ENCODE measurements at places on chromosomes 3 and 15.
A peak's percentile ranks its signal among the peaks of the same experiment; 100 is the strongest.

- no peak for DNase-seq
Measured at GRCh38 chr3:106208967-106209366, 340.2 kb upstream of the CBLB start.

DNA sequence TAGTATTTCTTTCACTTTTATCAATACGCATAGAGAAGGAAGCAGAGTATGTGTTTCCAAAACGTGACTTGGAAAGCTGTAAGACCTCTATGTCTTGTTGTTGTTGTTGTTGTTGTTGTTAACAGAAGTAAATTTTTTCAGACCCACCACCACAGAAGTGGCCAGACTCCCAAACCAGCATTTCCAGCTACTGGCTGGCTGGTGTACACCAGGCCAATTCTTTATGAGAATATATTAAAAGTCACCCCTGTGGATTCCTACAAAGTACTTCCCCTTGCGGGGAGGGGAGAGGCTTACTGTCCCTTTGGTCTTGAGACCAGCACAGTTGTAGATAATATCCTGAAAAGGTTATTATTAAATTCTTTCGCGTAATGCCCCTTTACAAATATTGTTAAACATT lies 1.6 kb upstream of the FOXP1 start:
- no peak for DNase-seq

GRCh38 chr3:157125101-157125500 lies 34.8 kb downstream of the CCNL1 start:
- DNase-seq = no peak

GRCh38 chr15:100759106-100759505 lies 120.5 kb upstream of the ALDH1A3 start:
- no peak for DNase-seq

DNA sequence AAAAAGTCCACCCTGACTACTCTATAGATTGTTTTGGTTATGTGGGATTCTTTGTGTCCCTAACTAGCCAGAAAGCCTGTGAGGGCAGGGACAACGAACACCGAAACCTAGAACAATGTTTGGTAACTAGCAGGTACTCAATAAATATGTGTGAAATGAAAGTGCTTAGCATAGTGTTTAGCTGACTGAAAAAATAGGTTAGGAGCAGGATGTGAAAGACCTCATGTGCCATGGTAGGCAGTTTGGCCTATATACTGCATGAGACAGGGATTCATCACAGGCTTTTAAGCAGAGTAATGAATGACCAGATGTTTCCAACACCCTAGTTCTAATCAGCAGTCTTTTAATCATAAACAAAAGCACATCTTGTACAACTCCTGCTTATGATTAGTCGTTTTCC lies 64.2 kb downstream of the MYO5A start:
- peak; percentile 49 for DNase-seq

DNA sequence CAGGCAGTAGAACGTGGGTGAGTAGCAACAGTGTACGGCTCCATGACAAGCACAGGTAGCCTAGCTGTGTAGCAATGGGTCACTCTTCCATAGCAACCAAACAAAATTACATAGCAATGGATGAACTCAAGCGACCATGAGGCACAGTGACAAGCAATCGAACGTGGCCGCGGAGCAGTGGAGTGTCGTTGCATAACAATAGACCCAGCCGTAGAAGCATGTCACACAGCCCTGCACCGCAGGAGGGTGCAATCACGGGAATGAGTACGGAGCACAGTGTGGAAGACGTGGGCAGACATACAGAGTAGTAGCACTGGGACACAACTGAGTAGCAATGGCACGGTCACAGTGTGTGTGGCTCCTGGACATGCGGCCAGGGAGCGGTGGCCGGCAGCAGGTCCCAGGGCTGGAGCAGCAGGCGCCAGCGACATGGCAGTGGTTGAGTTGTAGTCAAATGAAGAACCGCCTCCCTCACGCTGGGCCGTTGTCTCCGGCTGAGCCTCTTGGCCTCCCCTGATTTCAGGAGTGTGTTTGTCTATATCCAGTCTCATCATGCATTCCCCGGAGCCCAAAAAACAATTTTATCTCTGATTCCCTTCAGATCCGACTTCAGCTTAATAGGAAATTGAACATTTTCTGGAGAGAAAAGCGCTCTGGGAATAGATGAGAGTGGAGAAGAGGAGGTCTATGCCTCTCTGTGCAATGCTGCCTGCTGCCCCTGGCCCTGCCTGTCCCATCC lies 64.1 kb downstream of the CCDC33 start:
- DNase-seq = no peak

- no peak for DNase-seq
Measured at GRCh38 chr15:72965671-72966070, 86.6 kb upstream of the NEO1 start.

DNA sequence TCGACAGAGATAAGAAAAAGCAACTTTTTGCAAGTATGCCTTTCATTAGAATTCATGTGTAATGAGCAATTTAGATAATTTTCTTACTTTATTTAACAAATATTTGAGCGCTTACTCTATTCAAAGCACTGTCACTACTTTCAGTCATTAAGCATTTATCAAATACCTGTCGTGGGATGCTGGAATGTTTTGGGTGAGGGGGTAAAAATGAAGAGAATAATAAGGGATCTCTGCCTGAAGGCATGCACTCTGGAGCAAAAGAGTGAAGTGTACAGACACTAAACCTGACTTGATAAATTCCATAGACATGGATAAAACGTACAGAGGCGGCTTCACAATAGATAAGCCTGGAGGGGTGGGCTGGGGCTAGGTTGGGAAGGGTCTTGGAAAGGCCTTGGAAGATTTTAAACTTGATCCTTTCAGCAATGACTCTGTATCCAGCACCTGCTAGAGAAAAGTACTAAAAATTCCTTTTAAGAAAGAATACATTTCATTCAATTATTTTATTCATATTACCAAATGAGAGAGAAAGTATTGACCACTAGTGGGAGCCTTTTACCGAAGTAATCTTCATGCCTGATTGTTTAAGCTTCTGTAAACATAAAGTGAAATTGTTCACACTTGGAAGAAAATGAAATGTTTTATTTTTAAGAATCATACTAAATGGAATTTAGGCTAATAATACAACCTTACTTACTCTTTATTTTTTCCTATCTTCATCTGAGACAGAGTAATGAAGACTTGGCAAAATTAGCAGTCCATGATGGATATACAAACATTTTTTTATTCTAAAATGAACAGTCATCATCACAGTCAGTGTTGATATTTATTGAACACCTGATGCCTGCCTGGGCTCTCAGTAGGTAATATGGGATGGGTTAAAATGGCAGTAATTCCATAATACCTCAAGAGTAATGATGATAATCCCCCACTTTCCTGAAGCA lies 113.2 kb downstream of the PPP2R3A start:
- DNase-seq = peak; percentile 37

GRCh38 chr3:33848624-33849347 lies 50.4 kb downstream of the PDCD6IP start:
- DNase-seq = no peak

GRCh38 chr3:13881536-13882410 lies 1.9 kb upstream of the WNT7A start:
- DNase-seq = no peak

GRCh38 chr3:39601241-39601640 lies 133.8 kb downstream of the MOBP start:
- DNase-seq = no peak

- no peak for DNase-seq
Measured at GRCh38 chr3:43030162-43030935, 51.2 kb downstream of the GASK1A start.

DNA sequence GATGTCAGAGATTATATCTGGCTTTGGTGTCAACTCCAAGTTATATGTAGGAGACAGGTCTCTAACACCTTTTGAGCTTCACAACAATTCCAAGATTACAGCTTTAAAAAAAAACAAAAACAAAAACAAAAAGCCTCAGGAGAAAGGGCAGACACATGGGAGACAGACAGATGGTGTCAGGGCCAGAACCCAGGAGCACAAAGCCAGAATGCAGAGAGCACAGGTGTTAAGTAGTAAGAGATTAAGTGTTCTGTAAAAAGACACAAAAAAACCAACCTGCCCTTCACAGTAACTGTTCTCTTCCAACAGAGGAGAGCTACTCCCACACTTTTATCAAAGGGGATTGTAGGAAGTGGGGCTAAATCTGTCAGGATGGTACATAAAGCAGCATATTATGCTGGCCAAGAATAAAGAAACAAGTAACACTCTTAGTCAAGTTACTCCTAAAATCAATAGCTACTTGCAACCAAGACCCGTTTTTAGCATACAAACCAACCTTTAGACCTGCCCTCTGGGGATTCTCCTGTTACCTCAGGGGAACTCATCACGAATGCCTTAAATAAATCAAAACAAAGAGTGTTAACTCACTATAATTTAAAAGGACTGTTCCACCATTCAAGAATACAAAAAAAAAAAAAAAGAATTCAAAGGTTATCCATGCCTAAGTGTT lies 5.9 kb downstream of the CPEB1 start:
- DNase-seq = no peak

DNA sequence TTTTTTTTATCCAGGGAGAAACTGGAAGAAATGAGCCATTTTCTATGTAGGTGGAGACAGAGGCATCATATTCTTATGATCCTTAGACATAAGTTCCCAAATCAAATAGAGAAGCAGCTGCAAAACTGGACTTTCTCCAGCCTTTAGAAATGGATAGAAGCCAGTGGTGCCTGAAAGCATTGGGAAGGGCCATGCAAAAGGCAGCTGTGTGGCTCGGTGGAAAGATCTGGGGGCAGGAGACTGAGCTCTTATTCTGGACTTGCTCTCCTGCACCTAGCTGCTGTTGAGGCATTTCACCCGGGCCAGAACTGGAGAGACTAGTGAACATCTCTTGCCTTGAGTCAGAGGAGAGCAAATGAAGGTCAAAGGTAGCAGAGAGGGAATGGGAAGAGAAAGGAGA lies 73.1 kb downstream of the TFG start:
- DNase-seq = no peak

DNA sequence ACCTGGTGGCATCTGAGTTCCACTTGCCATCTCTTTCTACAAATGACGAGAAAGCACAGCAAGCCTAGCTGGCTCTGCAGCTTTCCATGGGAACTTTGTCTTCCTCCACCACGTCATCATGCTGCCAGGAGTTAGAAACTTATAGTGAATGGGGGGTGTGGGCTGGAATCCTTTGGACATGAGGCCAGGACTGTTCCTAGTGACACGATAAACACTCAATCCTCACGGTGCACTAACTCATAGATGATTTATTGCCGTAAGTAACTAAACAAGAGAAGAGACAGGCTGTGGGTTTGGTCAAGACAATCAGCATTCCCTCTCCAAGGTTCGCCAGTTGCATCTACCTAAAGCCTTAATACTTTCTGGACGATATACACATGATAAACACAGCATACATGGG lies 50.6 kb downstream of the OXNAD1 start:
- DNase-seq = no peak

- DNase-seq = no peak
Measured at GRCh38 chr3:22933051-22933840, 269.9 kb upstream of the UBE2E2 start.

GRCh38 chr15:74983725-74984231 lies 11.6 kb upstream of the SCAMP5 start:
- no peak for DNase-seq

- DNase-seq = no peak
Measured at GRCh38 chr15:39667382-39668127, 86.7 kb downstream of the THBS1 start.

- DNase-seq = peak; percentile 31
Measured at GRCh38 chr3:161310649-161311423, 60.5 kb downstream of the SPTSSB start.

DNA sequence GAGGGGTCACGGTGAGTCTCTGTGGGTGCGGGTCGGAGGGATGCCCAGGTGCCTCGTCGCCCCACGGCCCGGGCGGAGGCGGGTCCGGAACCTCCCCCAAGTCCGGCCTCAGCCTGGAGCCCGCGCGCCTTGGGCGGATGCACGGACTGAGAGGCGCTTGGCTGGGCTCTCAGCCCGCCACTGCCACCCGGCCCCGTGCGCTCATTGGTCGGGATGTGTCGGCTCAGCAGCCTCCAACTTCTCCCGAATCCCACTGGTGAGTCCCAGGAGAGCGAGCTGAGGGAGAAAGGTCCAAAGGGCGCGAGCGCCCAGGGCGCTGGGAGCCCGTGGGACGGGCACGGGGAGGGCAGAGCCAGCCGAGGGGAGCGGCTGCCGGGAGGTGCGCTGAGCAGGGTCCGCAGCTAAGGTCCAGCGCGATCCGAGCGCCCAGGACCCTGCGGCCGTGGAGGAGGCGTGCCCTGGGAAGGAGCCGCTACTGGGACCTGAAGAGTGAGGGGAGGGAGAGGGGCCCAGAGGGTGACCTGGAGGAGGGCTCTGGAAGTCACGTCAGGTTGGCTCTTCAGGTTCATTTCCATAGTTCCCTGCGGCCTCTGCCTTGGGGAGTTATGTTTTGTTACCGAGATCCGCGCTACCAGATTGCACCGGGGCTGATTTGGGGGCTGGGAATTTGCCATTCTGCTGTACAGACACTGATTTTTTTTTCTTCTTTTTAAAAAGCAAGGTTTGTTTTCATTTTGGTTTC lies at the start of gene MME:
Gene MME, plus strand, starts transcription at position 574 of the 742 bp plus-strand sequence. CDS start 3,849 bp downstream, outside the sequence.
- peak; percentile 11 for DNase-seq

DNA sequence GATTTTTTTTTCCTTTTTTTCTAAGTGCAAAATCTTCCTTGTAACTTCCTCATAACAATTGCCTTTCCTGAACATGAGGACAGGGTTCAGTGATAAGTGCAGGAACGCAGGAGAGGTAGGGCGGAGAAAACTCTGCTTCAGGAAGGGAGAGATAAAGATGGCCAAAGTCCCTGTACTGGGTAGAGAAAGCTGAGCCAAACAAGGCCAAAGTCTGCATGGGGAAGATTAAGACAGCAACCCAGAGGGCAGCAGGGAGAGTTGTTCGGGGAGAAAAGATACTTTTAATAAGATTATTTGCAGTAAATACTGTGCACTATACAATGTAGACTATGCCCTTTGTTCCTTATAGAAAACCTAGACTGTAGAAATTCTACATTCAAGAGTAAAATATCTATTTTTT lies 55.4 kb upstream of the LRRFIP2 start:
- no peak for DNase-seq

GRCh38 chr3:156563900-156564682 lies 9.2 kb upstream of the SSR3 start:
- DNase-seq = no peak
